ENCODE measurements at places on chromosomes 3 and 15.

- DNase-seq: no peak
Measured at GRCh38 chr15:59255680-59256336, 49.2 kb downstream of the LDHAL6B start.

DNA sequence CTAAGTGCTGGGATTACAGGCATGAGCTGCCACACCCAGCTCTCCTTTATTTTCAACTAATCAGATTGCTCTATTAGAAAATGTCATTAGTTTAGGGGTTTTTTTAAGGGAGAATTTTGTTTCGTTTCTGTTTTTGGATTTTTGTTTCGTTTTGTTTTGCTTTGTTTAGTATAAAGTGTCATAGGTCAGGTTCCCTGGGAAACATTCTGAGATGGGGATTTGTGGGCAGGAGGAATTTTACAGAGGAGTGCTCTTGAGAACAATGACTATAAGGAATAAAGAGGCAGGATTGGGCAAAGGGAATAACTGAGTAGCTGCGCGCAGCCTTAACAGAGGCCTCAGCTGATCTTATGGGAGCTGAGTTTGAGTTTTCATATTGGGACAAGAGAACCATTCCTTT, 86.8 kb upstream of the NR2F2 start:
- no peak for DNase-seq

GRCh38 chr3:97765336-97765735, 778 bp downstream of the ARL6 start:
- DNase-seq: no peak

DNA sequence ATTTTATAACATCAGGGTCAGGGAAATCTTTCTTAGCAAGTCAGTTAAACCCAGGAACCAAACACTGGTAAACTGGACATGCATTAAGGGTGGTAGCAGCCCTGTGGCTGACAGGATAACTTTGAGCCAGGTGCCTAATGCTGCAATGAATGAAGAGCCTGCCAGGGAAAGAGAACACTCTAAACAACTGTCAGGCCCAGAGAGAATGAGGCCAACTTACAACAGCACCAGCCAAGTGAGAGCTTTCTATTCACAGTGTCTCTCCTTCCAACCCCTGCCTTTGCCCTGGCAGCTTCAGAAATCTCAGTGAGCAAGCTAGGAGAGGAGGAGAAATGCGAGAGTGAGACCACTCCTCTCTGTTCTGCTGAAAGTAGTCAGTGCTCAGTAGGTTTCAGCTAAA, 50.4 kb upstream of the ATP2C1 start:
- DNase-seq: no peak

DNA sequence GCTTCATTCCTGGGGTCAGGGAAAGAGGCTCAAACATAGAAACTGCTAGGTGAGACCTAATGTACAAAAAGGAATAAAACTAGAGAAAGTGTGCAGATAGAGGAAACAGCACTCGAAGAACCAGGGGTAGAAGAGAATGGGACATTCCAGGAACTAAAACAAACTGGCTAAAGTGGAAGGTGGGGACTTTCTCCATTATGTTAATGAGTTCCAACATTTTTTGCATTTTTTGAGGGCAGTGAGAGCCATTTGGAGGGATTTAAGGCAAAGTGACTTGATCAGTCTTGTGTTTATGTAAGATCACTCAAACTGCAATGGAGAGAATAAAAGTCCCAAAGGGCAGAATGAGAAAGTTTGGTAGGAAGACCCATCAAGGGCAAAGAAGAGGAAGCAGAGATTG, 20.6 kb upstream of the SLC4A7 start:
- no peak for DNase-seq

GRCh38 chr3:37571269-37571668, 290.4 kb upstream of the CTDSPL start:
- no peak for DNase-seq

DNA sequence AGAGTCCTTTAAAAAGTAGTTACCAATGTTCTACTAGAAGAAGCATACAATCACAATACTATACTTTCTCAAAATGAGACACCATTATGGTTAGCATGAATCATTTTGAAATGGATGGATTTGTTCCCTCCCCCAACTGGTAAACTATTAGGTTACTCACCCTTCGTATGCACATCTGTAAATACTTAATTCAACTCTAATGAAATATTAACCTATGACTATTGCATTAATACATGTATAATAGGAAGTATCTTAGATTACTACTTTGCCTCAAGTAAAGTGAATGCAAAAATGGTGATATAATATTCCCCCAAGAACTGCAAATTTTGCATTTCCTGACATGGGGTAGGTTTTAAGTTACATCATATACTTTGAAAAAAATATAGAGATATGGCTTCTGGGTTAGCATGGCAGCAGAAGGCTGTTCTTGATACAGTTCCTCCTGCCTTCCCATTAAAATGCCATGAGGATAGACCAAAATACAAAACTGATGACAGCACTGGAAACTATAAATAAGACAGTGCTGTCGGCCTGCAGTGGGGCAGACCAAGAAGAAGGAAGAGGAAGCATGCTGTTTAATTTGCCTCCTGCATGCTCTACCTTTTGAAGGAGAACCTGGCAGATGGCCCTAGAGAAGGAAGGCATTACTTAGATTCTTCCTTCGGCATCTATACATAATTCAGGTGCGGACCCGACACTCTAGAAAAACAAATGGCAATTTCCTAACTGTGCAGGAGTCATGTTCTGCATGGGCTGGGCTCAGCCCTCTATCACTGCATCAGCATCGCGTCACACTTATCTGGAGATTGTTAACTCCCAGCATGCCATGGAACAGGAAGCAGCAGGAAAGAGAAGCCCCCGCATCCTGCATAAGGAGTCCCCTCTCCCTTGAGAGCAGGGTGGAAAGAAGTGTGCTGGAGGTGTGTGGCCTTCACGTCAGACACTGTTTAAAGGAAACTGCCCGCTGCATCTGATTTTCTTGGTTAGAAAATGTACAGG, 41.8 kb upstream of the NEO1 start:
- no peak for DNase-seq

DNA sequence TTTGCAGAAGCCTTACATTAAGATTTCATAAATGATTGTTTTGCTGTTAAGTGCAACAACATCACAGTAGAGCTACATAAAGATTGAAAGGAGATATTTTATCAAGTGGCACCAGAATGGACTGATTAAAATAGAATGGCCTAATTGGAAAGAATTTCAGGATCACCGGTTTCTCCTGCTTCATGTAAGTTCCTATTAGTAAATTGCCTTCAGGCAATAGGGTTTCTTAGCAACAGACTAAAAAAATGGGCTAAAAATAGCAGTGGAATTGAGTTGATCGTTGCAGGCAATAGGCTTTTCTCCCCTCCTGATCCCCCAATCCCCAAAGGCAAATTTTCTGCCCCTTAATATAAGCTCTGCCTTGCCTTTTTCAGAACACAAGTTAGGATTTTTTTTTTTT, 917 bp downstream of the LNP1 start:
- no peak for DNase-seq

DNA sequence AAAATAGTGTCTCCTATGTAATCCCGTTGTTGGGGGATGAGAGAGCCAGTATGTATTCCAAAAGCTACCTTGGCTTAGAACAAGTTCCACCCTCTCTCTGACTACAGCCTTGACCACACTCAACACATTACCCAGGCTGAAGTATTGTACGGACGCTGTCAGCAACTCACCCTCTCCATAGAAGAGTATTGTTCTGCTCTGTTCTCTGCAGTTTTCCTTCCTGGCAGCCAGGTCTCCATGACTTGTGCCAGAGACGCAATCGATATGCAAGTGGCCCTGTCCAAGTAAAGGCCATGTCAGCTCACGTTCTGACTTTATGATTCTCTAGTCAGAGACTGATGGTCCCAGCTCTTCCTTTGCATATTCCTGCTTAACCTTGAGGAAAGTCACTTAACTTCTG, 164.1 kb upstream of the SLCO3A1 start:
- DNase-seq: no peak

- no peak for DNase-seq
Measured at GRCh38 chr3:186133980-186134379, 25.1 kb upstream of the ETV5 start.

DNA sequence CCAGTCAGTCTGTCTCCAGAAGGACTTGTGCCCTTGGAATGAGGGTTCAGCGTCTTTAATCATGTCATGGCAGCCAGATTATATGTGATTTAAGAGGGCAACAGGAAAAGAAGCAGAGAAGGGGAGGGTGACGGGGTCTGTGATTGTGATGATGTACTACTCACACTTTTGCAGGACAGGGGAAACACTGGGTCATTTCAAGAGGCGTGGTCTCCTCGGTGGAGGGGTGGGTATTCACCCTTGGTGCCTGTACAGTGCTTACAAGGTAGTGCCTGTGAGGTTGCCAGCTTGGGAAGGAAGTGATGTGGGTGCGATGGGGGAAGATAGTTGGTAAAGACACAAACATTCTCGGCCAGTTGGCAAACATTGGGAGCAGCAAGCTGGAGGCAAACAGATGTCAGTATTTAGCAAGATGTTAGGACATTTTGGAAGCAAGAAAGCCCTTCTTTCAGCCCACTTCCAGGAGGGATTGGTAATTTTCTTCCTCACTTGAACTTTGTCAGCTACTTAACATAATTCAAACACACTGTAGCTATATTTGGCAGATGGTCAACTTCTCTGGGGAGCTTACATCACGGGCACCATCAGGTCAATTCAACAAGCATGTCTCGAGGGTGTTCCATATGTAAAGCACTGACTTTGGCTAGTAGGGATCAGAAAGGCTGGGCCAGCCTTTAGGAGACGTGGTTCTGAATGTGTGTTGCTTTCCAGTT, 71.4 kb upstream of the ROPN1 start:
- no peak for DNase-seq
